Ovary (tissue), 10 donors: ENCODE measurements at places on chromosomes 4 and X.

- DNase-seq = no peak
Measured at GRCh38 chr4:185671496-185671895, 136.2 kb upstream of the PDLIM3 start.

- DNase-seq = no peak
Measured at GRCh38 chr4:14178421-14178820, 550.9 kb upstream of the BOD1L1 start.

DNA sequence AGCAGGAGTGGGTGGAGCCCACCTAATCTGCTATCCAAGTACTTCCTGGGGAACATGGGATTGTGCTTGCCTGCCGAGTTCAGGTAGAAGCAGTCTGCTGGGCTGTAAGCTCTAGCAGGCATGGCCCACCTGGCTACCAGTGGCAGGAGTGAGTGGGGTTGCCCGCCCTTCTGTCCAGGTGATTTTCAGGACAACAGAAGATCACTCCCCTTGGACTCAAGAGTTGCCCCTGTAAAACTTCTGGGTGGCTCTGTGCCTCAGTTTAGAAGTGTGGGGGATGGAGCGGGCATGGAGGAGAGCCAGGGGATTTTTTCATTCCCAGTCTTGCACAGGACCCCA lies 43.5 kb downstream of the NDST3 start:
- no peak for DNase-seq

- DNase-seq = peak; percentile 77
Measured at GRCh38 chr4:6282314-6282771, 12.7 kb downstream of the WFS1 start.

DNA sequence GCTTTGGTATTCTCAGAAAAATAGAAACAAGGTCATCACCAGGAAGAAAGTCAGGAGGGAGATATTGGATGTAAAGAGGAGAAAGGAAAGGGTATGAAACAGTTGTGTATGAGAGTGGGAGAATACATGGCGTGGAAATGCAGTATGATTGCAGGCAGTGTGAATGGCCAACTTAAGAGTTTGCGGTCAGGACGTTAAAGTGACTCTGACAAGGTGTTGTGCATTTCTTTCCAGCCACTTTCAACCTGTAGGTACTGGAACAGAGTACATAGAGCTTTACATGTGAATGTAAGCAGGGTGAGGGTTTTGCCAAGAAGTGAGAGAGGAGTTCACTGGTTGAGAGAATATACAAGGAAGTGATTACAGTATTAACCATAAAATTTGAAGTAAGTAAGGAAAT lies 15.7 kb downstream of the ATP10D start:
- no peak for DNase-seq

DNA sequence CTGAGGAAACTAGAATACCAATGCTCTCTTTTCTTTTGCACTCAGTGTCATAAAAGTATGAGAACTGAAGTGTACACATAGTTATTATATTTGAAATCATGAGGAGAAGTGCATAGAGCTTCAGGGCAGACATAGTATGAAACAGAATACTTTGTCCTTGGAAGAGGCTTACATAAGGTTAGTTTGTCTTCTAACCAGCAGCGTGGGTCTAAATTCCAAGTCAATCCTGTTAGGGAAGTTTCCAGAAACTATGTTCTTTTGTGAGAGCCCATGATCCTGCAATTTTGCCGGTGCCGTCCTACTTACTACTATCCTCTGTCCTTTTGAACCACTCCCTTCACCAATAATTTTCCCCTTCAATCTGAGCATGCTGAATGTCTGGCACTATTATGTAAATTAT lies 156.2 kb downstream of the PABPC4L start:
- no peak for DNase-seq

DNA sequence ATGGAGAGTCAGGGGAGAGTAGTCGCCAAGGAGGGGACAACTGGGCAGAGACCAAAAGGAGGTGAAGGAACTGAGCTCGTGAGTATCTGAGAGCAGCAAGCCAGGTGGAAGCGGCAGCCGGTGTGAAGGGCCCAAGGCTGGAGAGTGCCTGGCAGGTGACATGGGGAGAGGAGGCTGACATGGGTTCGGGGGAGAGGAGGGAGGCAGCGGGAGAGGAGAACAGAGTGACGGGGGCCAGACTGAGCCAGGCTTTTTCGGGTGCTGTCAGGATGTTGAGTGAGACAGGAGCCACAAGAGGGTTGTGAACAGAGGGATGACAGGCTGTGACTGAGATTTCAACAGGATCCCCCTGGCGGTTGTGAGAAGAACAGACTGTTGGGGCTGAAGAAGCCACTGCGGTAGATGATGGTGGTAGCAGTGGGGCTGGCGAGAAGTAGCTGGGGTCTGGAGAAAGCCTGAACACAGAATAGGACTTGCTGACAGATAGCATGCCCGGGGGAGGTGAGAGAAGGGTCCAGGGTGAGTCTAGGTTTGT lies 5.7 kb downstream of the ELK1 start:
- DNase-seq = no peak

GRCh38 chr4:157128395-157128794 lies 52.4 kb downstream of the GLRB start:
- no peak for DNase-seq

- no peak for DNase-seq
Measured at GRCh38 chr4:21991562-21991961, 43.0 kb upstream of the KCNIP4 start.

DNA sequence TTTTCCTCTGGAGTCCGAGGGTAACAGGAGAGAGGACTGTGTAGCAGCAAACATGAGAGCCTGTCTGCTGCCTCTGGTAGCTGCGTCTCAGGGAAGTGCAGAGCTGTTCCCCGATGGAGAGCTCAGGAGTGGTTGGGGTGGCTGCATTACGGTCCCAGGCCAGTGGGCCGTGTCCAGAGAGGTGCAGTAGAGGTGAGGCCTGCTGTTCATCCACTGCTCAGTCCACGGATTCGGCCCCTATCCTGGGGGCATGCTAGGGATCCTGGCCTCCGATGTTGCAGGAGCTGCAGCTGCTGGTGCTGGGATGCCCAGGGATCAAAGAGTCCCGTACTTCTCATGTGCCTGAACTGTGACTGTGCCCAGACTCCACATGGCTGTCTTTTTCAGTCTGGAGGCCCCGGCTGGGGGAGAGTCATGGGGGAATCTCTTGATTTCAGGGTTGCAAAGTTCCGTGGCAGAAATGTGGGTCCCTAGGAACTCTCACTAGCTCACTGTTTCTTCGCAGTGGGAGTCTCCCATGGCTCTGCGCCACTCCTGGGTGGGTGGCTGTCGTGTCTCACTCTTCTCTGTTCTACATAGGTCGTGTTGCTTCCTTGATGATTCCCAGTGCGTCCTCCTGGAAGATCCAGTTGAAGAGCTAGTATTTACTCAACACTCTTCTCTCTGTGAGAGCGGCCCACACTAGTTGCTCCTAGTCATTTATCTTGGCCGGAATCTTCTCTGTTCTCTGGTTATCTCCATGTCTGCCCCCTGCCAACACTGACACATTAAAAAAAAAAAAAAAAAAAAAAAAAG lies 109.5 kb upstream of the CENPE start:
- no peak for DNase-seq

DNA sequence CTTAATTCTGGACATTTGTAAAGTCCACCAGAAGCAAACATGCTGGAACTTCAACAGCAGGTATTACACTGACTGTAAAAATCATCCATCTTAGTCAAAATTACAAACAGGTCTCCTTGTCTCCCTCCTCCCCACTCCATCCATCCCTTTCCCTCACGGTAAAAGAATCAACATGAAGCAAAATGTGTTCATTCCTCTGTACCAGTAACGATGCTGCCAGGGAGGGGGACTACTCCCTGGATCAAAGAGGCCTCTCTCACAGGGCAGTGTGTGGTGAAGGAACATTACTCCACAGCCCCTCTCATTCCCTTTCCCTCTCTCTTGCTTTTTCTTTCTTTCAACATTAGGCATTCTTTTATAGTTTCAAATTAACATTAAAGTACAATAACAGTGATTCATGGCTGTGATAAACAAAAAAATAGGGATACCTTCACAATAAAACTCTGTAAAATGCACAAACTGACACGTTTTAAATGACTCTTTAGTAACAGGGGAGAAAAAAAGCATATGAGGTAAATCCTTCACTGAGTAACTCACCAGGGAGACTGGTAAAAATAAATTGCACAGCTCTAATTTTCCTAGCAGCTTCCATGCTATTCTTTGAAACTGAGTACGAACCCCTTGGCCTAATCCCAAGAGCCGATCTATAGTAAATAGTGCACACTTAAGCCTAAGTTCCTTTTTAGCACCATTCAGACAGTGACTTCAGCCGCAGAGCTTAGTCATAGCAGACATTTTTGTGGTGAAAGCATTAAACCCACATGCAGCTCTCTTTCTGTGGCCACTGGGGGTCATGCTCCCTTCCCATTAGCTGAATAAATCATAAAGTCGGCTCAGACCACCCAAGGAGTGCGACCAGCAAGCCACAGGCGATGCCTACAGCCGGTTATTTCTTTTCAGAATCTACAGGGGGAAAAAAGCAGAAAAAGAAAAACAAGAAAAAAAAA lies 215.6 kb upstream of the GYPA start:
- no peak for DNase-seq

GRCh38 chr4:28241021-28241420 lies 1380.4 kb downstream of the STIM2 start:
- no peak for DNase-seq

- no peak for DNase-seq
Measured at GRCh38 chrX:18410038-18410437, 15.4 kb upstream of the CDKL5 start.

- no peak for DNase-seq
Measured at GRCh38 chr4:146742416-146742815, 103.7 kb downstream of the POU4F2 start.

GRCh38 chr4:80142394-80143306 lies 54.7 kb upstream of the PRDM8 start:
- DNase-seq = no peak

DNA sequence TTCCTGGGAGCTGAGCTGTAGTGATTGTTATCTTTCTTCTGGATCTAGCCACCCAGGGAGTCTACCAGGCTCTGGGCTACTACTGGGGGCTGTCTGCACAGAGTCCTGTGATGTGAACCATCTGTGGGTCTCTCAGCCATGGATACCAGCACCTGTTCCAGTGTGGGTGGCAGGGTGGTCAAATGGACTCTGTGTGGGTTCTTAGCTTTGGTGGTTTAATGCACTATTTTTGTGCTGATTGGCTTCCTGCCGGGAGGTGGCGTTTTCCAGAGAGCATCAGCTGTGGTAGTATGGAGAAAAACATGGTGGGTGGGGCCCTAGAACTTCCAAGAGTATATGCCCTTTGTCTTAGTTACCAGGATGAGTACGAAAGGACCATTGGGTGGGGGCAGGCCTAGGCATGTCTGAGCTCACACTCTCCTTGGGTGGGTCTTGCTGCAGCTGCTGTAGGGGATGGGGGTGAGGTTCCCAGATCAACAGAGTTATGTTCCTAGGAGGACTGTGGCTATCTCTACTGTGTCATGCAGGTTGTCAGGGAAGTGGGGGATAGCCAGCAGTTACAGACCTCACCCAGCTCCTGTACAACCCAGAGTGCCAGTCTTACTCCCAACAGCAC lies 264.8 kb upstream of the LDB2 start:
- DNase-seq = no peak

- no peak for DNase-seq
Measured at GRCh38 chr4:52957835-52958631, 95.9 kb downstream of the RASL11B start.

DNA sequence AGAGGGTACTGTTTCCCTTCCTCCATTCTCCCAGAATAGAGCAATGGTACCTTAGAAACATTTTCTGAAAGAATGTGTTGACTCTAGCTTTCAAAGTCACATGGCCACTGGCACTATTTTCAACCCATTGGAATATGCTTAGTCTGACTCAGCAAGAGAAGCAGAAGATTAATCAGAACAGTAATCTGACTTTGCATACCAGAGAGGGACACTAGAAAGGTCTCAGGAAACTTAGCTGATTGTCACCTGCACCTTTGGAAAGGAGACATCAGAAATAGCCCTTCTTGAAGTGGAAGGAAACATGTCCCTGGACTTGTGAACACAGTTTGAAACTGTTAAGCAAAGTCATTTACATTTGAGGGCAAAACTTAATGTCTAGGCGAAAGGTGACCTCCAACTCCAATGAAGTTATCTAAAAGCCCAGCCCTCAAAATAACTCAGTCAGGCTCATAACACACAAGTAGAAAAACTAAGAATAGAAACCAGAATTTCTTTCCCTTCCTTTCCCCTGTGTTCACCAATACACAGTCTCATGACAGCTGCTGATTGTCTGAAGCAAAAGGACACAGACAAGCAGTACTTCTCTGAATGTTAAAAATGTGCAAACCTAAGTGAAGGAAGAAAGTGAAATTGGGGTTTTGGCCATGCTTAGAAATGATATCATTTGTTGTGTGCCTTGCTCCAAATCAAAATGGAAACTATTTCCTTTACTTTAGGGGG lies 270.8 kb downstream of the GRIA3 start:
- no peak for DNase-seq

GRCh38 chr4:168847771-168848502 lies 162.1 kb downstream of the CBR4 start:
- no peak for DNase-seq

- DNase-seq = no peak
Measured at GRCh38 chr4:173301518-173302201, 32.5 kb downstream of the HMGB2 start.

- no peak for DNase-seq
Measured at GRCh38 chr4:7978907-7979651, 39.4 kb upstream of the AFAP1 start.

DNA sequence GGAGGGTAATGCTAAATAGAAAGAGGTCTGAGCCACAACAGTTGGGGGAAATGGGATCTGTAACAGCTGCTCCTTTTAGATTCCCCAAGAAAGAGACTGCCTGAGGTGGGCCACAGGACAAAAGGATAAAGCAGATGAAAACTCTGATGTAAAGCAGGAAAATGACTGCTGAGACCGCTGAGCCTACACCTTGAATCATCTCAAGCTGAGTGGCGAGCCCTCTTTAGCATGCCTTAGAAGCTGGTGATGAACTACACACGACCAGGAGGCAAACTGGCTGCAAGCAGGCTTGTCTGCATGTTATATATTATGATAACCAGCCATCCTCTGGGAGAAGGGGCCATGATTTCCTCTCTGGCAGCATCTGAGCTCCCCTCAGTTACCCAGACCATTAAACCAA lies 88.4 kb downstream of the TTC29 start:
- DNase-seq = no peak

DNA sequence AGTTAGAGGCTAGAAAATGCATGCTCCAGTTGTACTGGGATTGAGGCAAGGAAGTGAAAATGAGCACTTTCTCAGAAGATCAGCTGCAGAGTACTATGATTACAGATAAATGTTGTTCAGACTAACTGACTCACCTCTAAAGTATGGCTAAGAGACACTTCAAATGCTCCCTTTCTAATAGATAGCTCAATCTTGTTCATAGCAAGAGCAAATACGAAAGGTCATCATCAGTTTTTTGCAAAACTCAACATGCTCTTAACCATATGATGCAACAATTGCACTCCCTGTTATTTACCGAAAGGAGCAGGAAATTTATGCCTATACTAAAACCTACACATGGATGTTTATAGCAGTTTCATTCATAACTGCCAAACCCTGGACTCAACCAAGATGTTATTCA lies 838.4 kb upstream of the INTU start:
- DNase-seq = no peak

- no peak for DNase-seq
Measured at GRCh38 chr4:36168127-36168878, 76.0 kb downstream of the ARAP2 start.
